ENCODE measurements at places on chromosomes 7 and 10.

GRCh38 chr7:96729820-96730219 is 20.2 kb upstream of the SEM1 start:
- DNase-seq = no peak

- no peak for DNase-seq
Observed at GRCh38 chr10:110992006-110992800, 72.8 kb downstream of the SHOC2 start.

DNA sequence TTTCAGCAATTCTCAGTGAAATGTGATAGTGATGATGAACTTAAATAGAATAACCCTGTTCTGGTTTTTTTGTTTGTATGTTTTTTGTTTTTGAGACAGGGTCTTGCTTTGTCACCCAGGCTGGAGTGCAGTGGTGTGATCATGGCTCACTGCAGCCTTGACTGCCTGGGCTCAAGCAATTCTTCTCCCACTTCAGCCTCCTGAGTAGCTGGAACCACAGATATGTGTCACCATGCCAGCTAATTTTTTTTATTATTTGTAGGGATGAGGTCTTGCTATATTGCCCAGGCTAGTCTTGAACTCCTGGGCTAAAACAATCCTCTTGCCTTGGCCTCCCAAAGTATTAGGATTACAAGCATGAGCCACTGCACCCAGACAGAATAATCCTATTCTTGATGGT is 14.3 kb upstream of the COL17A1 start:
- DNase-seq = no peak

- DNase-seq = no peak
Observed at GRCh38 chr7:87528730-87529129, 53.2 kb upstream of the ABCB4 start.

DNA sequence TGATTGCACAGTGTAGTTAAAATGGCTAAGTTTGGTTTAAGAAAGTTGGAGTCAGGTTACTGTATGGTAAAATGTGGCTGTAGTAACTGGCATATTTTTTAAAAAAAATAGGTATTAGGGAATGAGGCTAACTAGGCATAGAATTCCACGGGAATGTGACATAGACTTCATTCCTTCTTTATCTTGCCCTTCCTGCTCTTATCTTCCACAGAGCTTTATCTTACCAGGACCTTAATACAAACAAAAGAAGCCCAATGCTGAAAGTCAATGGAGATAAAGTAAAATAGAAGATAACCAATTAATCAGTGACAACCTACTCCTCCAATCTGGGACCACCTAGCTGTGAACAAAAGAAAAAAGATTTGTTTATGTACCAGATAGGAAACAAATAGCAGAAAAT is 58.1 kb downstream of the TET1 start:
- DNase-seq = no peak

DNA sequence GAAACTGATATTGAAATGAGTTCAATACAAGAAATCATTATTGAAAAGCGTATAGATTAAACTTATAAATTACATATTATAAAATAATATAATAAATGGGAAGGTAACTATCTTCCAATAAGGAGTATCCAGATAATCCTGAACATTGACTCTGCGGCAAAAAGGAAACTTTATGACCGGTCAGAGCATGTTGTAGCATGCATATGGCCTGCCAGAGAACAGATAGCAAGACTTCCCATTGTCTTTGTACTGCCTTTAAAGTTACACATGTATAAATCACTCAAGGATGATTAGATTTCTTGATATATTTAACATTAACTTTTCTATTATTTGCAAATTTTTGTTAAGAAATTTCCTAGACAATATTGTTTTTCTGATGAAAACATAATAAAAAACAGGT is 56.2 kb upstream of the ETV1 start:
- no peak for DNase-seq

DNA sequence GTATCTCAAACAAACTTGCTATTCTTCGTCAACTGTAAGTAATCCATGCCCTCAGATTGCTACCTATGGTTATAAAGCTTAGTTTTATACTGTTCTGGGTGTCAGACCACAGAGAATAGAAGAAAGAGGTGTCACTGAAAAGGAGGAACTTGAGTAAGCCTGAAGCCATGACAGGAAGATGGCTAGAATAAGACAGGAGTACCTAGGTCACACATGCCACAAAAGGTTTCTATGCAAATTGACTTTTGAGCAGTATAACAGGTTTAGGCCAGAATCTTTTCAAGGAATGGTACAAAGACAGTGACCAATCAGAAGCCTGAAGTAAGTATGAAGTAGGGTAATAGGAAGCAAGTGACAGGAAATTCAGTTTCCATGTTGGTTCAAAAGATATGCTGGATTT is 23.5 kb downstream of the FBXW4 start:
- no peak for DNase-seq

DNA sequence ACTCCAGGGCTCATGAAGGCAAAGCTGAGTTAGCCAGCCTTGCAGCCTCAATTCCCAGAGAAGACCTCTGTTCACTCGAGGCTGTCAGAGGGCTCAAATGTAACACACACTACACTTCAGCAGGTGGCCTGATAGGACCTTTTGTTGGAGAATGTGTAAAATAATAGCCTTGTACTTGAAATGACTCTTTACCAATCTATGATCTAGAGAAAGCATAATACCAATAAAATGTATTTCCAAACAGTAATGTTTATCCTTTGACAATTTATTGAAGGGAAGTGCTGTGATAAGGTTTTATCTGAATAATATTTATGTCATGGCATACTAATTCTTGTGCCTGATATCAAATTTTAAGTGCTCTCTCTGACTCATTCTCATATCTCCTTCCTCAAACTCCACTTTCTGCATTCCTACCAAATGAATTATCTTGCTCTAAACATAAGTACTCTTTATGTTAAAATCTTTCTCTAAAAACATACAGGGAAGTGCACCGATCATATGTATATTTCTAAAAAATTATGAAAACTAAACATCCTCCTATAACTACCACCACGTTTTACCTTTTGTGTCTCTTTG is 20.9 kb downstream of the CYP3A7 start:
- no peak for DNase-seq

DNA sequence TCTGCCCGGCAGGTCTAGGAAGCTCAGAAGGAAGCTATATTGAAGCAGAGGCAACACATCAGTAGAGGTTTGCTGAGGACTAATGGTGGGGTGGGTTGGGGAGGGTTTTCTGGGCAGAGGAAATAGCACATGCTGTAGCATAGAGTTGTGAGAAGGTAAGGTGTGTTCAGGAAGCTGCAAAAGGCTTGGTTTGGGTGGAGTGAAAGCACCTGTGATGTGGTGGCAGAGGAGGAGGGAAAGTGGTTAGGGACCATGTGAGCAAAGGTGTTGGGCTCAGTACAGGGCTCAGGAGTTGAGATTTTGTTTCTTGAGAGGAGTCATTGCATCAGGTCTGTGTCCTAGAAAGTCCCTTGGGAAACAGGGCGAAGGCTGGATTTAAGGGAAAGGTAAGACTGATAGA is 294.6 kb downstream of the SORCS3 start:
- DNase-seq = no peak

DNA sequence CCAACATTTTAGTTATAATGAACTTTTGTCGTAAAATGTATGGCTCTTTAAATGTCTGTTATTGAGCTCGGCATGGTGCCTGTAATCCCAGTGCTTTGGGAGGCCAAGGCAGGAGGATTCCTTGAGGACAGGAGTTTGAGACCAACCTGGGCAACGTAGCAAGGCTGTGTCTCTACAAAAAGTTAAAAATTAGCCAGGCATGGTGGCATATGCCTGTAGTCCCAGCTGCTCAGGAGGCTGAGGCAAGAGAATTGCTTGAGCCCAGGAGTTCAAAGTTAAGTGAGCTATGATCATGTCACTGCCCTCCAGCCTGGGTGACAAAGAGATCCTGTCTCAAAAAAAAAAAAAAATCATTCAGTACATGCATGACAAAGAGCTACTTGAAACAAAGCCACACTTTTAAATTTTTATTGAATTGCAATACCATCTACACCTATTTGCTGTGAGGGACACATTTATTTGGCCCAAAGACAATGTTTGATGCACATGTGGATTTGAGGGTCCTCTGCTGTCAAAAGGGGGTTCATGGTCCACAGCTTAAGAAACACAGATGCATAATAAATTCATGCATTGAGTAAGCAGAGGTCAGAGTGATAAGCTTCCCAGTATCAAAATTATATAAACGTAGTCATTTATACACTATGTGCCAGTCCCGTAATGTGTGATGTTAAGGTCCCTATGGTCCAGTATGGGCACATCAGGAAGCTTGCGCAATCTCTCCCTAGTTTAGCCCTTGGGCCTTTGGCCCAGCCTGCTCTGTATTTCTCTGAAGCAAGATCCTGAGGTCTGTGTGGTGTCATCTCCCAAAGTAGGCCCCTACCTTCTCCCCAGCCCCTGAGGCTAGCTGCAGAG is 4.4 kb upstream of the MALSU1 start:
- no peak for DNase-seq

DNA sequence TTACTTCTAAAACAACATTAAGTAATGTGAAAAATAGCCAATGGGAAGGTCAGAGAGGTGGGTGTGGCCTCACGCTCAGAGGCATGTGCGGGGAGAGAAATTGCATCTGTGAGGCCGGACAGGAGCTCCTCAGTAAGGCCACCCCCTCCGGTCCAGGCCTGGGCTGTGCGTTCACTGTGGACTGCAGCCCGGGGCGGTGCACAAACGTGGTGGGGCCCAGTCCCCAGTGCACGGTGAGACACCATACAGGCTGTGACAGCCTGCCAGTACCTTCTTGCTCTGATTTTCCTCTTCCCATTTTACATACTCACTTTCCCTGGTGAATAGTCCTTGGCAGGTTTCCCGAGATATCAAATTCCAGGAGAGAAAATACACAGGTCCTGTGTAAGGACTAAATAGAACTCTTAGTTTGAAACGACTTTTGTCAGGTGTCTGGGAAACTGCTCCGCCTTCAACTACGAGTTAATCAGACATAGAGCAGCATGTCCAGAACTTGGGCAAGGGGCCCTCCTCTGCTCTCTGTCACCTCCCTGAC is 174.1 kb upstream of the MKI67 start:
- no peak for DNase-seq

DNA sequence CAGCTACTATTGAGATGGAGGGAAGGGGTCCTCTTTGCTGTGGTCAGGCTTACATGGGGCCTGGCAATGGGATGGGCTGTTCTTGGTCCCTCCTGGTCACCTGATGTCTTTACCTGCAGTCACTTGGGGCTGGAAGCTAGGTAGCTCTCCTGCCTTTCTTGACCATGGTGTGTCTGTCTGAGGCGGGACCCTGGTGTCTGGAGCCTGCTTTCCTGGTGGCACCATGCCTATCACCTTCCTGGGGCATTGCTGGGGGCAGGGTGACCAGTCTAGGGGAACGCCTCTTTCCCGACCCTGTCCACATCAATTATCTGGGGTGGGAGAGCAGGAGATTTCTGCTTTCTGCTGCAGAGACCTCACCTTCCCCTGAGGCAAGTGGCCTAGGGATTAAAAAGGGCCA is 55.6 kb downstream of the ARHGAP22 start:
- DNase-seq = no peak

GRCh38 chr7:102974366-102975236 is 61.8 kb downstream of the LRRC17 start:
- no peak for DNase-seq

DNA sequence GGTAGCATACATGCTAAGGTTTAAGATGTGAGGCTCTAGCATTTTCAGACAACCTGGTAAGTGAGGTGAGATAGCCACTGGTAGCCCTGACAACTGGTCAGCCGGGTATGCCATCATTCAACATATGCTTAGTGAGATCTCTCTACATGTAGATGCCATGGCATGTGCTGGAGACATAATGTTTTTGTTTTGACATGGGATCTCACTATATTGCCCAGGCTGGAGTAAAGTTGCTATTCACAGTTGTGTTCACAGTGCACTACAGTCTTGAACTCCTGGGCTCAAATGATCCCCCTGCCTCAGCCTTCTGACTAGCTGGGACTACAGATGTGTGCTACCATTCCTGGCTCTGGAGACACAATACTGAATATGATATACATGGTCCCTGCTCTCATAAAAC is 437.3 kb downstream of the SORCS1 start:
- DNase-seq = no peak

DNA sequence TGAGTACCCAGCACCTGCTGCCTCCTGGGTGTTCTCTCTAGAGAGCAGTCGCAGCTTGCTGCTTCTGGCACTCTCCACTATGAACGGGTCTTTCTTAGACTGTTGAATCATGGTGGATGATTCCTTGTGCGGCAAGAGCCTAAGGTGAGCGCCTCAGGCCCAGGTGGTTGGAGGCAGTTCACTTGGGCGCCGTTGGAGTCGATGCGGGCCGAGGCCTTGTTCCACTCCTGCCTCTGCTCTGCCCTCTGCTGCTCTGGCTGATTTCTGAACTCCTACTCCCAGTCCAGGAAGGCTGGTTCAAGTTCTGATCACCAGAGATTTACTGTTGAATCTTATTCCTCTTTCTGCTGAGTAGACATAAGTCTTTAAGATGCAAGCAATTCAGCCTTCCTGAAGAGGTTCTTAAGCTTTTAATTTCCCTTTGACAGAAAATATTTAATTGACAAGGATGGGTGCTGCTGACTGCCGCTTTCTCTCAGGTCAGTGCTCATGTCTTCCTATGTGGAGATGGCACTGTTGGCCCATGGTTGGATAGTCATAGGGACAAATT is 10.4 kb downstream of the YKT6 start:
- DNase-seq = no peak

DNA sequence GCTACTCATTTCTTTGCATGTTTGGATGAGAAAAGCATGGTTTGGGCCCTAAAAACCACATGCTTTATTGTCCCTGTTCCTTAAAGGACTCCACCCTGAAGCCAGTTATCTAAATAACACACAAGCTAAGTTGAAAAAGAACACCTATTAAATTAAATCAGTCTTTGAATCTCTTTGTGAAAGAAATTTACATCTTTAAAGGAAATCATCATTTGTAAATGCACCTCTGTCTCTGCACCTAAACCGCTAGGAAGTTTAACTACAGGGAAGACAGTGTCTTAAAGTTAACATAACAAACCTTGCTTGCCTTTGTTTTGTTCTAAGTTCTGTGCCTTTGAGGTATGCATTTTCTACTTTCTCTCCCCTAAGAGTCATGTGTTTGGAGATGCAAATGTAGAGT is 52.6 kb downstream of the HTR7 start:
- DNase-seq = no peak

GRCh38 chr10:130233426-130233825 is 97.2 kb downstream of the GLRX3 start:
- DNase-seq = no peak

DNA sequence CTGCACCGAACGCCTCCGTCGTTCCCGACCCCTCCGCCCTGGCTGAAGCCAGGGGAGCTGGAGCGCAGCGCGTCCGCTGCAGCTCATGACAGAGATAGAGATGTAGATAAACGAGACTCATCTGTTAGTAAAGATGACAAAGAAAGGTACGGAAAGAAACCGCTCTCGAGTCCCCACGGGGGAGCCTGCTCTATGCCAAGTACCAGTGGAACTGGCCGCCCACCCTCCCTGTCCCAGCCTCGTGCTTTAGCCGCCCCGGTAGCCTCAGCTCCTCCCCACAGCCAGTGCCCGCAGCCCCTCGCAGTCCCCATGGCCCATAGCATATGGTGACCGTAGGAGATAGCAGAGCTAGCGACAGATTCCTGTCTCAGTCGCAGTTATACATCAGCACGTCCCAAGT is 344.7 kb upstream of the GALNT17 start:
- DNase-seq = no peak

- no peak for DNase-seq
Observed at GRCh38 chr7:99201027-99201426, 6.9 kb downstream of the KPNA7 start.

- DNase-seq = no peak
Observed at GRCh38 chr10:109931163-109931562, 7.9 kb upstream of the XPNPEP1 start.

GRCh38 chr7:108650467-108650866 is 80.8 kb downstream of the DNAJB9 start:
- DNase-seq = no peak

Data from activated CD4-positive, alpha-beta T cell treated with anti-CD3 and anti-CD28 coated beads for 24 hours (primary cell).